Cortex of kidney (tissue), 1 donor: ENCODE measurements at places on chromosomes 4 and X.

DNA sequence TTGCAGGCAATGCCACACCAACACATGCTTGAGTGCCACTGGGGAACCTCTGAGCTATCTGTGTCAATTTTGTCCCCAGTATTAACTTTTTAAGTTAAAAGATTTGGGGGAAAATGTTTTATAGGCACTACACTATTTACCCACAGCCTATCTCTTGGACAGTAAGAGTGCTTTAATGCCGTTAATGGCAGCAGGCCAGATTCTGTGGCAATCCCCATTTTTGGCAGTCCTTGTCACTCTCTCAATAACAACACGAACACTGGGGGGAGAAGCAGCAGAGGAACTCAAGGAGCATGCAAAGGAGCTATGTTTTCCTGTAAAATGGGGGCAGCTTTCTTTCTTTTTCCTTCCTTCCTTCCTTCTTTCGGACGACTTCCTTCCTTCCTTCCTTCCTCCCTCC, 168.6 kb downstream of the NSUN7 start:
- no peak for DNase-seq

- DNase-seq, result no peak
Measured at GRCh38 chr4:147518846-147519767, 38.2 kb downstream of the EDNRA start.

DNA sequence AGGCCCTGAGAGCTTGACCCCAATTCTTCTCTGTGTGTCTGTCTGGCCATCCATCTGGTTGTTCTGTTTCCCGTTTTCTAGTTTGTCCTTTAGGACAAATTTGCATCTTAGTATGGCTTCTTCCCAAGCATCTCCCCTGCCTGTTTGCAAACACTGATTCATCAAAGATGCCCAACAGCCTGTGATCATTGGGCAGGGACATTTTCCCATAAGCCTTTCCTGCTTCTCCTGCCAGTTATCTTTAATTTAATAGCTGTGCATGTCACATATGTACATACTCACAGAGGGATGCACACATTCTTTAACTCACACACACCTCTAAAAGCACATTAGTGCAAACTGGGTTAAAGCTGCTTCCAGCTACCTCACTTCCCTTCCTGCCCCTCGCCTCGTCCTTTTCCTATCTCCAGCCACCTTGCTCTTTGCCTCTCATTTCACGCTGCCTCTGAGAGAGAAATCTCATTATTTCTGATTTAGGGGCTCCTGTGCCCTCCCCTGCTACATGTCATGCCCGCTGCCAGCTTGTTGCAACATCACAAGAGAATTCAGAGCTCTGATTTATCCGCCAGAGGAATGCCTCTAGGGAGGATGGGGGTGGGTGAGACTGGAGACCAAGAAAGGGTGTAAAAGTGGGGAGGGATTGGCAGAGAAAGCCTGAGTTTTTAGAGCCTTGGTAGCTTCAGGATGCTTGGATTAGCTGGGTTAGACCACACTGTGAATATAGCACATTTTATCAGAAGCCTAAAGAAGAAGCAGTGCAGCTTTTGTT, 100.6 kb downstream of the NHS start:
- DNase-seq, result no peak

DNA sequence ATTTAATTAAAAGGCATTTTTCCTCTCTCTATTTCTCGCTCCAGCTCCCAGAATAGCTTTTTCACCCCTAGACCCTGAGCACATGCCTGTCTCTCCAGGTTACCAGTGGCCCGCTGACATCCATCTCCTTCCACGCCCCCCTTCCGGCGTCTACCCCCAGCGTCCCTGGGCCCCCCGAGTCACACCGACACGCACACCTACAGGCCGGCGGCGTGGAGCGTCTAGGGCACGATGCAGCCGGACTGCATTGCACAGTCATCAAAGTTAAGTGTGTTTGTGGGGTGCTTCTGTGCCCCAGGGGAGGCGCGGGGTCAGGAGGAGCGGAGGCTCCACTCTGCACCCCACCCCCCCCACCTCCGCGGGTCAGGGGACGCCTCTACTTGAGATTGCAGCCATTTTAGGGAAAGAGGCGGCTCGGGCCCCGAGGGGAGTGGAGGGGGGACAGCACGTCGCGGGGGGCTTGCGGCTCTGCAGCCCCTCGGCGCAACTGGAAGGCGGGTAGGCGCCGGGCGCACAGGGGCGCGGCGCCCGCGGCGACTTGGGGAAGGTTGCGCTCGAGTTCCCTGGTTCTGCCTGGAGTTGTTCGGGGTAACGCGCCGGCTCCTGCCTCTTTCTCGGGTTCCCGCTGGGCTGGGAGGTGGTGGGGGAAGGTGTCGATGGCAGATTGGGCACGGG, 112.7 kb downstream of the DHX15 start:
- no peak for DNase-seq

GRCh38 chr4:138904793-138905192, 110.8 kb upstream of the NOCT start:
- no peak for DNase-seq

DNA sequence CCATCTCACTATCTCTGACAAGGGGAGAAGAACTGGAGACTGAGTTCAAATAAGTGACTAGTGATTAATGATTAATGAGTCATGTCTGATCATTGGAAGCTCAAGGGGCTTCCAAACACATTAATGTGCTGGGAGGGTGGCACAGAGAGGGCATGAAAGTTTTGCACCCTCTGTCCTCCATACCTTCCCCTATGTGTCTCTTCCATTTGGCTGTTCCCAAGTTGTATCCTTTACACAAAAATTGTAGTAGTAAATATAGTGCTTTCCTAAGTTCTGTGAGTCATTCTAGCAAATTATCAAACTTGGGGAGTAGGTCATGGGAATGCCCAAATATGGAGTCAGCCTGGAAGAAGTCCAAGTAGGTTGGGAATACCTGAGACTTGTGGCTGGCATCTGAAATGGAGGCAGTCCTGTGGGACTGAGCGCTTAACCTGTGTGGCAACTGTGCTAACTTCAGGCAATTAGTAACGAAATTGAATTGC, 4.1 kb upstream of the FAM200B start:
- DNase-seq, result no peak

DNA sequence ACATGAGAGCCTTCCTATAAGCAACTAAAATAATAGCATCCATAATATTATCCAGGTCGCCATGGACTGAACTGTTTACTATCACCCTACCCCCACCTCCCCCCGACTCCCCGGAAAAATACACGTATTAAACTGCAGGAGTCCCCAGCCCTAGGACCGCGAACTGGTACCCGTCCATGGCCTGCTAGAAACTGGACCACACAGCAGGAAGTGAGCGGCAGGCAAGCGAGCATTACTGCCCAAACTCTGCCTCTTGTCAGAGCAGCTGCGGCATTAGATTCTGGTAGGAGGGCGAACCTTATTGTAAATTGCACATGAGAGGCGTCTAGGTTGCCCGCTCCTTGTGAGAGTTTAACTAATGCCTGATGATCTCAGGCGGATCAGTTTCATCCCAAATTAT, 405.8 kb upstream of the ADGRL3 start:
- DNase-seq, result no peak

DNA sequence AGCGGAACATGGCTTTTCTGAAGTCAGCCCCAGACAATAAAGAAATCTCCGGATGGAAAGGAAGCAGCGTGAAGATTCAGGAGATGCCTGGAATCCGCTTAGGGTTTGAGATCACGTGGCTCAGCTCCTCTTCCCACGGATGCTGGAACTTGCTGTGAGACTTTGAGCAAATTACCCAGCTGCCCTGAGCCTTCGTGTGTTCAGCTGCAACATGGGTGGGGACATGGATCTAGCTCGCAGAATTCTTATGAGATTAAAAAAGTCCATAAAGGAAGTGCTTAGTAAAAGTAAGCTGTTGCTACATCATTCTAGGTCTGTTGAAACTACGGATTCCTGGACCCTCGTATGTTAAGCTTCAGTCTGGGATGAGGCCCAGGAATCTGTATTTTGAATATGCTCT, 55.7 kb upstream of the STIM2 start:
- no peak for DNase-seq

DNA sequence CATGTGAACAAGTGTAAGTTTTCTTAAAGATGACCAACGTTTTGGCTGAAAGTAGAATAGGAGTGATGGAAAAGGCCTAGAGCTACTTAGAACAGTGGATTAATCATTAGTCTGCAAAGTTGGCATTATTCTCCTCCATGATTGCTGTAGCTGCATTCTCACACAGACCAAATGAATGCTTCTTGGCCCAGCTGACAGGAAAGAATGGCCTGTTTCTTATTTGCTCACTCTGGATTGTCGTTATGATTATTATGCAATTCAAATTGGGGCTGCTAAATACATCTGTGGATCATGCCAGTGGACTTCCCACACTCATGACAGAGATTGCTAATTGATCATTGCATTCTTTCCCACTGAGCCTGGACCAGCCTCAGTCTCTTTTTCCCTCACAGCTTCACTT, 285.0 kb downstream of the STIM2 start:
- no peak for DNase-seq

DNA sequence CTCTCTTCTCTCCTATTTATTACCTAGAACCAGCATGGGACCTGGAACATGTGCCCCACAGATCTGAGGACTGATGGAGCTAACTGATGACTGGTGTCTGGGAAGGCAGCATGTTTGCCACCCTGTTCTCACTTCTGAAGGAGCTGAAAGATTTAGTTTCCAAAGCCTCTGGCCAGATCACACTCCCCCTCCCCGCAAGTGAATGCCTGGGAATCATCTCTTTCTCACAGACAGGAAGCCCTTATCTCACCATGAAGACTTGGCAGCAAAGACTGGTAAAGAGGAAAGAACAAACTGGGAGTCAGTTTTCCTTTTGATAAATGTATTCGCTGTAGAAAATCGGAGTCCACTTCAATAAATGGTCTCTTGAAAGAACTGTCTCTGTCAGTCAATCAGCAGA, 21.0 kb upstream of the PCYT1B start:
- DNase-seq, result no peak

DNA sequence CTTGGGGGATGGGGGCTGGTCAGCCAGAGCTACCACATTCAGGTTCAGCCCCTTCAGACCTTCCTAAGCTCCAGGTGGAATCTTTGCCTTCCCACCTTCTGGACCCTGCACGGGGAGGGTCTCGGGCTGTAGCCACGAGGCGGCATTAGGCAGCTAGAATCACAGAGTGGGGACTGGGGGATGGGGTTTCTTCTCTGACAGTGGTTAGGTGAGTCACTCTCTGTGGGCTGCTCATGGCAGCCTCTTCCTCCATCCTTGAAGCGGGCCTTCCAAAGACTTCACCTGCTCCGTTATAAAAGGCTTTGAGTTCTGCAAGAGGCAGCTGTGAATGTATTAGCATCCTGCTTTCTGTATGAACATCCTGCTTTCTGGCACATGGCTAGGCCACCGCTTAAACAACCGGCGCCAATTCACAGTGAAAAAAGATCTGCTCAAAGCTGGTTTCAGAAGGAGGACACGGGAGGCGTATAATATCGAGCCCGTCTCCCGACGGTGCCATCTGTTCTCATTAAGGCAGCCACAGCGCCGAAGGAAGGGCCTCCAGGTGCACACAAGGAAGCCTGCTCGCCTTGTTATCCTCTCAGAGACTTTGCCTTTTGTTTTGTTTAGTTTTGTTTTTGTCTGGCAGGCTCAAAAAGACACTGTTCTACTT, 74.3 kb upstream of the IGFBP7 start:
- no peak for DNase-seq

- DNase-seq, result no peak
Measured at GRCh38 chr4:152188801-152189200, 347.1 kb downstream of the FBXW7 start.

DNA sequence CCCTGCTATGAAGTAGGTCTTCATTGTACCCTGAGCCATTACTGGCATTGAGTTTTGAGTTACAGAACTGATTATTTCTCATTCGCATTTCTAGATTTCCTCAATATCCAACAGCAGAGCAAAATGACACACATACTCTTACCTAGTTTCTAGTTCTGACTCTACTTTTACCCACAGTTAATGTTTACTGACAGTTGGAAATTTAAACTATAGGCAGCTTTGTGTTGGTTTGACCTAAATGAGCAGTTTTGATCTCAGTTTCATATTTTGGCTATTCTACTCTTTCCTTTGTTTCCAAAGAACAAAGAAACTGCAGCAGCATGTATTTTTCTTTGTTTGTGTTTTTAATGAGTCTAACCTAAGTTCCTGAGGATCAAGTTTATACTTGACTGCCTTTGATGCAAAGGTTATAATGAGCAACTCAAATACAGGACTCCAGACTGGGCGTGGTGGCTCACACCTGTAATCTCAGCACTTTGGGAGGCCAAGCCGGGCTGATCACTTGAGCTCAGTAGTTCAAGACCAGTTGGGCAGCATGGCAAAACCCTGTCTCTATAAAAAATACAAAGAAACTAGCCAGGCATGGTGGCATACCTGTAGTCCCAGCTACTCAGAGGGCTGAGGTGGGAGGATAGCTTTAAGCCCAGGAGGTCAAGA, 30.4 kb downstream of the TXK start:
- no peak for DNase-seq

DNA sequence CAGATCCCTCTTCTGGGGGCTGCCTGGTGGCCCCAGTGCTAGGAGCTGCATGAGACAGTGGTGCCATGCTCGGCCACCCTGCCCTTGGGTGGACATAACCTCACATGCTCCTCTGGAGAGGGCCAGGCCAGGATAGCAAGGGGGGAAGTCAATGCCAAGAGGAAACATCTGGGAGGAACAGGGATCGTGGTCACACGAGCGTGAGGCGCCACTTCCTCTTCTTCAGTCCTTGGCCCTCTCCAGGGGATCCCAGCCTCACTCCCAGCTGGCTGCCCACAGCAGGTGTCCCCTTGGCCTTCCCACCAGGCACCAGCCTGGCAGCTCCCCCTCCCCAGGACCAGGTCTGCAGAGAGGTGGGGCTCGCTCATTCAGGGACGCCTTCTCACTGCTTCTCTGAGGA, 28.6 kb downstream of the TBC1D14 start:
- no peak for DNase-seq

DNA sequence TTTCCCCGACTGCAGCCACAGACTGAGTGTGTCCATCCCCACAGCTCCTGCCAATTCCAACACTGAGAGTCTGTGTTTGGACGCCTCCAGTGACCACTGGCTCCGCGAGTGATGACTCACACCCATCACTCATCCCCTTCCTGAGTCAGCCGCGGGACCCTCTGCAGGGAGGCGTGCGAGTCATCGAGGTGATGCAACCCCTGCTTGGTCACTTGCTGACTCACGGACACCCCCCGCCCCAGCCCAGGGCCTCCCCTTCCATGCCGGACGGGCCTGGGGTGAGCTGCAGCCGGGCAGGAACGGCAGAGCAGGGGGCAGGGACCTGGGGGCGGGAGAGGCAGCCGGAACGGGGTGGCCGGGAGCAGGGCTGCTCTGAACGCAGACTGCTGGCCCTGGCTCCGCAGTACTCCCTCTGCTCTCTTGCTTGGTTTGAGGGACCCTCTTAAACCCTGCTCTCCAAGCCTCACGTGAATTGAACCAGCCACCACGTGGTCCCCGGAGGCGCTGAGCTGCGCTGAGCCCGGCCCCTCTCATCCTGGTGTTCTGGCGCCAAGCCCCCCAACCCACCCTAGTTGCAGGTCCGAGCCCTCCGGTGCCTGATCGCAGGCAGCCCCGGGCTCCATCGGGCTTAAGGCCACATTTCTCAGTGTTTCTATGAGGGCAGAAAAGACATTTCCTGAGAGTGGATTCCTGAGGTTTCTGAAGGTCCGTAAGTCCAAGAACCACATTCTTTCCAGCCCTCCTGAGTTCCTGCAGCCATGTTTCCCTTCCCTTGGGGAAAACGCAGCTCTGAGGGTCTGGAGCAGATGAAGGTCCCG, 32.4 kb downstream of the FGFRL1 start:
- DNase-seq, result no peak
